Stimulated activated CD4-positive, alpha-beta T cell treated with anti-CD3 and anti-CD28 coated beads, Interleukin-4, amount 100 ng/mL, for 24 hours (primary cell): ENCODE measurements at places on chromosomes 11 and 22.

- no peak for DNase-seq
Measured at GRCh38 chr22:48403521-48404403, 1423.9 kb downstream of the BRD1 start.

DNA sequence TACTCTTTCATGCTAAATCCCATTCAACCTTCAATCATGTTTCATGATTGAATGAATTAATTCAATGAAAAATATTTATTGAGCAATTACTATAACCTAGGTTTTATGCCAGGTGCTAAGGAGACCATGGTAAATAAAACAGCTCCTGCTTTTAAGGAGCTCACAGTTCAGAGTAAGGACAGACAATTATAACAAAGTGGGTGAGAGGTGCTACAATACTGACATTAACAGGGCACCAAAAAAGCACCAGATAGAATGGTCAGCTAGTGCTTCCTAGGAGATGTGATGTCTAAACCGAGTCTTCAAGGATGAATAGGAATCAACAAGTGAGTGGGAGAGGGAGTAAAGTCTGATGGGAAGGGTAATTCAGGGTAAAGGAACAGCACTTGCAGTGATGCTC, 366.7 kb downstream of the SOX6 start:
- DNase-seq, result no peak

GRCh38 chr11:114251815-114252337, 44.3 kb upstream of the NNMT start:
- no peak for DNase-seq

DNA sequence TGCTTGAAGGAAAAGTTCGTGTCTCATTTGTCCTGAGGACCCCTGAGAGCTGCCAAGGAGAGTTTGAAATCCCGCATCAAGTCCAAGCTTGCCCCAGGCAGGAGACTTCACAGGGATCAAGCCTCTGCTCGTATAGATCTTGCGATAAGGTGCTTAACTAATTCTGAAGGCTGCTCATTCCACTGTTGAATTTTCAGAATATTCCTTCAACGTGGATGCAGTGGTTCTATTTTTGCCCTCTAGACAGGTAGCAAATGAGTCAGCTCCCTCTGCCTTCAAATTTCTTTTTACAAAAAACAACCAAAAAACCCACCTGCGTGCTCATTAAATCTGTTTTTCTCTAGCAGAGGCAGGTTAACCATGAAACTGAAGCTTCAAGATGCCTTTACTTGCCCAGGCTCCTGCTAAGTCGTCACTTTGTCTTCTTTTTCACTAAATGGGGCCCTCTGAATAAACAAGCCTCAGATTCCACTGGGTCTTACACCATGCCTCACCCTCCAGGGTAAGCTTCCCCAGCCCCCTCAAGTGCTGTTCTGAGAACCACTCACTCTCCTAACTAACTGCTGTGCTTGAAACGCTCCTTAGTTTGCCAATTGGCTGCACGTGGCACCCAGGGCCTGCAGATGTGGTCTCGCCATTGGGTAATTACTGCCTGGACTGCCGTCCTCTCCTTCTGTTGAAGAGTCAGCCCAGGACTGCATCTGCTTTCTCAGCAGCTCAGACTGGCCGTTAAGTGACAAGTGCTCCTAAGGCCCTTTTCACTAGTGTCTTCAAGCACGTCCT, 105.0 kb downstream of the TRPC6 start:
- no peak for DNase-seq

GRCh38 chr11:35487532-35488078, 37.8 kb downstream of the PAMR1 start:
- DNase-seq, result no peak

DNA sequence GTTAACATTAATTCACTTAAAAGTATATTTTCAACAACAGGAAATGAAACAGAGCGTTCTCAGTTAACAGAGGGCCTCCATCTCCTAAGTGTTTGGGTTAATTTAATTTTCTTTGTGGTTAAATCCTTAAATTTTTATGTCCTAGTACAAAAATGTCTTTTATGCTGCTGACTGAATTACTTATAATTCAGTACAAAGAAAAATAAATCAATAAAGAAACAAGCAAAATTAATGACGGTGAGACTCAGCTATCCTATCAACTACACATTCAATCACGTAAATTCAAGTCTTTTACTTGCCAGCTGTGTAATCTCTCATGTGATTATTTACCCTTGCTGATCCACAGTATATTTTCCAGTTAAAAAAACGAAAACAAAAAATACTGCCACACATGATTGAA, 81.4 kb downstream of the BBOX1 start:
- no peak for DNase-seq
